Ammon's horn (tissue), 1 donor: ENCODE measurements at places on chromosomes 5 and 9.
A peak's percentile ranks its signal among the peaks of the same experiment; 100 is the strongest.

DNA sequence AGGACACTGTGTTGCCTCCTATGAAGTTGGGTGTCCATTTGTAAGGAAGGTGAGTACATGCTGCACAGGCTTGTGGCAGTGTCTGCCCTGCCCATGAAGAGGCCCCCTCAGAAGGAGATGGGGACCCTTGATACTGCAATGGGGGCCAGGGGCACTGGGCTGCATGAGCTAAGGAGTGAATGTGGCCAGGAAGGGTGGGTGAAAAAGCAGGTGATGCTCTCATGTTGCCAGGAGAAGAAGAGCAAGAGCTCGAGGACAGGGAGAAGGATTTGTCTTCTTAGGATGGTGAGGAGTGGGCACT is 76.1 kb downstream of the NSUN2 start:
- no peak for DNase-seq

DNA sequence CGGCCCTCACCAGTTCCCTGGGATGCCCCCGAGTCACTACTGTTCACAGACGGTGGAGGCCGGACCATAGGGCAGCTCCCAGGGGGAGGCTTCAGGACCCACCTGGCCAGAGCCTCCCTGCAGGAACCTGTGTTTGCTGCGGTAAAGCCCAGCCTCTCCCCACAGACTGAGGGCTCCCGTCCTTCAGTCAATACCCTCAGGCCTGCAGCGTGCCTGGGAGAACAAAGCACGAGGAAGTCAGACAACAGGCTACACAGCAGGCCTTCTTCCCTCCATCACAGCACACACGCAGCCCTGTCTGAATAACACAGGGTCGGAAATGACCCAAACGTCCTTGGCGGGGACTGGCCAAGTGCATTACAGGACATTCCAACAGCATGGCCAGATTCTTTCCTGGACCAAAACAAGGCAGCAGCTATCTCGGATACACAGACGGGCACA is 34.4 kb downstream of the COL23A1 start:
- no peak for DNase-seq

- peak; percentile 49 for DNase-seq
Observed at GRCh38 chr5:16936150-16936988, at the start of gene MYO10. Gene MYO10 (minus strand): TSS chr5:16936288. CDS start chr5:16935808, 480 bp downstream.

DNA sequence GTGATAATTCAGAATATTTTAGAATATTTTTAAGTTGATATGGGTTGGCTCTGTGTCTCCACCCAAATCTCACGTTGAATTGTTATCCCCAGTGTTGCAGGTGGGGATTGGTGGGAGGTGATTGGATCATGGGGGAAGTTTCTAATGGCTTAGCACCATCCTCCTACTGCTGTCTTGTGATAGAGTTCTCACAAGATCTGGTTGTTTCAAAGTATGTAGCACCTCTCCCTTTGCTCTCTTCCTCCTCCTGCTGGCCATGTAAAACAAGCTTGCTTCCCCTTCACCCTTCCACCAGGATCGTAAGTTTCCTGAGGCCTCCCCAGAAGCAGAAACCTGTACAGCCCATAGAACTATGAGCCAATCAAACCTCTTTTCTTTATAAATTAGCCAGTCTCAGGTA is 214.6 kb upstream of the C9orf72 start:
- peak; percentile 6 for DNase-seq
